ENCODE measurements at places on chromosomes 11 and 22. TPM values are rescaled to one million over a fixed set of nuclear protein-coding genes. Genes with fewer than 3 reads are reported as not detected.

Gene CHRNA10
- 0.31 TPM for total RNA-seq

Gene POLR2F
- 99.5 TPM for total RNA-seq

Gene SLC1A2
- 1.4 TPM for total RNA-seq

Gene OR5P2
- not detected for total RNA-seq

Gene C1QTNF5
- total RNA-seq = 22.6 TPM

Gene NFAM1
- total RNA-seq = under 0.01 TPM

Gene OR2AG1
- not detected for total RNA-seq

Gene MMP12
- not detected for total RNA-seq

Gene E2F8
- total RNA-seq = 0.79 TPM

Gene HEPN1
- not detected for total RNA-seq

Gene CCDC87
- total RNA-seq = 0.44 TPM

Gene MS4A6E
- total RNA-seq = not detected

Gene UPK3A
- not detected for total RNA-seq

Gene MAJIN
- not detected for total RNA-seq

Gene DRICH1
- total RNA-seq = 0.31 TPM

Gene MAP6
- total RNA-seq = 5.7 TPM

Gene OR52N4
- not detected for total RNA-seq

Gene ZFTA
- total RNA-seq = 12.4 TPM

Gene LYVE1
- 3.3 TPM for total RNA-seq

Gene NNMT
- total RNA-seq = 311 TPM

Gene DEPDC7
- total RNA-seq = 5.8 TPM

Gene EHBP1L1
- total RNA-seq = 116 TPM

Gene VPS51
- total RNA-seq = 203 TPM

Gene SCGB1A1
- total RNA-seq = not detected

Gene POU2AF2
- not detected for total RNA-seq

Gene H19
- not detected for total RNA-seq

Gene FOLH1
- total RNA-seq = 0.62 TPM

Gene CBLIF
- total RNA-seq = not detected

Gene NLRP10
- total RNA-seq = 0.75 TPM

Gene SULT4A1
- total RNA-seq = 0.26 TPM

Gene SUSD2
- 17.5 TPM for total RNA-seq

Gene FAM111B
- 6.4 TPM for total RNA-seq

Gene EXPH5
- 0.53 TPM for total RNA-seq

Gene SLC5A4
- total RNA-seq = 0.13 TPM

Gene XKR3
- total RNA-seq = 0.06 TPM

Gene SEC14L2
- 11.6 TPM for total RNA-seq

Gene PRG3
- not detected for total RNA-seq

Gene SLC5A1
- not detected for total RNA-seq

All from aortic smooth muscle cell (primary cell).